ENCODE measurements at places on chromosomes 2 and 18.

- no peak for DNase-seq
Measured at GRCh38 chr2:23614701-23615100, 229.7 kb downstream of the KLHL29 start.

GRCh38 chr18:38033282-38033681 is 467.7 kb upstream of the CELF4 start:
- no peak for DNase-seq

GRCh38 chr2:190467575-190468083 is 59.5 kb downstream of the MFSD6 start:
- DNase-seq = no peak

DNA sequence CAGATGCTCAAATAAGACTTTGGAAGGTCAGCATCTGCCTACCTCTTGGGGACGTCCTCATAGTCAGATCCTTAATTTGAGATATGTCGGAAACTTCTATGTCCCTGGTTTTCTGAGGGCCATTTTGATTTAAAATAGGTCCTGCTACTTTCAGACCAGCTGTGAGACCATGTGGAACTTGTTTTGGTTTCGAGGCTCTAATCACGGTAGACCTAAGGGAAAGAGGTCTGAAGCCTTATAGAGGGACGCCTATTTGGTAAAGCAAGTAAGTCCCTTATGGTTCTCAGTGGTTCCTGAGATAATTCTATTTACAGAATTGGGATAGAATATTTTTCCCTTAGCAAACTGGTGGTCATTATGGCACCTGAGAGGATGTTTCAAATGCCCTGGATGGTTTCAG is 75.1 kb downstream of the RFTN2 start:
- DNase-seq = no peak

GRCh38 chr18:57353137-57353939 is 981 bp downstream of the ST8SIA3 start:
- no peak for DNase-seq

Measured in stimulated activated CD4-positive, alpha-beta T cell treated with anti-CD3 and anti-CD28 coated beads, TNF-alpha, amount 100 ng/mL, for 1 hour (primary cell).